ENCODE measurements at places on chromosomes 11 and 22. TPM values are rescaled to one million over a fixed set of nuclear protein-coding genes. Genes with fewer than 3 reads are reported as not detected.
A peak's percentile ranks its signal among the peaks of the same experiment; 100 is the strongest.

GRCh38 chr22:46087816-46088277 is 62.5 kb upstream of the PPARA start:
- DNase-seq = peak; percentile 85

DNA sequence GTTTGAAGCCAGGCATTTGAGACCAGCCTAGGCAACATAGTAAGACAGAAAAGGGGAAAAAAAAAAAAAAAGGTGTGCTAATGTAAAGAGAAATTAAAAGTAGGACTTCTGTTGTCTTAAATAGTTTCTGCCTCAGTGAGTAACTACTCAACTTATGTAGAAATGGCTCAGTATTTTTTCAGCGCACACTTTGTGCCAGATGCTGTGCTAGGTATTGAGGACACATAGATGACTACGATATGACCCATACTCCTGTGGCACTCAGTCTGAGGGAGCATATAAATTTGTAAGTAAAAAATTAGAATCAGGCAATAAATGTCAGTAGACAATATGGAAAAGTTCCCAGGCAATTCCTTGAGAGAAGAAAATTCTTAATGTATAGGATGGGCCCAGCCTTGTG is 93.9 kb downstream of the YAP1 start:
- no peak for DNase-seq

GRCh38 chr11:70159627-70160570 is 43.2 kb upstream of the FADD start:
- DNase-seq = peak; percentile 81

- DNase-seq = no peak
Measured at GRCh38 chr11:97979741-97980140, 1041.0 kb upstream of the CNTN5 start.

The PHF21B gene
- total RNA-seq = 4.1 TPM

DNA sequence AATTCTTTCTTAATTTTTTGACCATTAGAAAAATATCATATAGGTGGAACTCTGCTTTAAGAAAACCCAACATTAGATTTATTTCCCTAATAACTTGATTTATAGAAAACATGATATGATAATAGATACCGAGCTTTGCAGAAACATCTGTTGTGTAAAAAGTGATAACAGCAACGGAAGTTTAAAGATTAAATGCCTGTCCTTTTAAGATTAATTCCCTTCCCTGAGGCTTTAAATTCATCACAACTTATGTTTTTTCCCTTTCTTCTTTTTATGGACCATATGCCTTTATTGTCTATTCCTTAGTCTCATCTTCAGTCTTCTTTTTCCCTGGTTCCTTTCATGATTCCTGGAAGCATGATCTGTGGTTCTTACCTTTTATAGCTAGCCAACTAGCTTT is 1.9 kb downstream of the USP47 start:
- no peak for DNase-seq

DNA sequence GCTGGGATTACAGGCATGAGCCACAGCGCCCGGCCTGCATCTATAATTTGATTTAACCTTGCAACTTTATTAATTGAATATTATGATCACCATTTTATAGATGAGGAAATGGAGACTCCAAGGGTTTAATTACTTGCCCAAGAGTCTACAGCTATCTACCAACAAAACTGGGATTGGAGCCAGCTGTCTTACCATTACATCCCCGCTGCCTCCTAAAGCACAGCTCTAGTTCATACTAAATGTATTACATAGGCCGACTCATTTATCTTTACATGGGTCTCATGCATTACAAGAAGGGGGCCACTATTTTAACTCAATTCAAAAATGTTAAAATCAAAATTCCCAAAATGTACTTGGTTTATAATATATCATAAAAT is 14.1 kb upstream of the TMA7B start:
- DNase-seq = no peak

DNA sequence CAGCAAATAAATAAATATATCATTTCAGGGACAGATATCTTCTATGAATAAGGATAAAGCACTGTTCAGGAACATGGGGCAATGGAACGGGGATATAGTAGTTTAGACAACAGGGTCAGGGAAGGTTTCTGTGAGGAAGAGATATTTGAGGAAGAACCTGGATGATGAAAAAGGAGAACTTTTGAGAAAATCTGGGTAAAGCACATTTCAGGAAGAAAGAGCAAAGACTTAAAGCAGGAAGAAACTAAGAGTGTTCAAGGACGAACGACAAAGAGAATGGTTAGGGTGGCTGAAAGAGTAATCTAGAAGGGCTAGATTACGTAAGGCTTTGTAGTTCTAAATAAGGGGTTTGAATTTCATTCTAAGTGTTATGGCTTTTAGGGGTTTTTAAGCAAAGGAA is 12.7 kb downstream of the DDI1 start:
- DNase-seq = no peak

The OR51E2 gene
- total RNA-seq = not detected

GRCh38 chr22:19965771-19966709 is 24.4 kb upstream of the TXNRD2 start:
- no peak for DNase-seq

- peak; percentile 51 for DNase-seq
Measured at GRCh38 chr11:71284525-71285092, 32.2 kb upstream of the SHANK2 start.

The MUC5B gene
- total RNA-seq = 2.0 TPM

DNA sequence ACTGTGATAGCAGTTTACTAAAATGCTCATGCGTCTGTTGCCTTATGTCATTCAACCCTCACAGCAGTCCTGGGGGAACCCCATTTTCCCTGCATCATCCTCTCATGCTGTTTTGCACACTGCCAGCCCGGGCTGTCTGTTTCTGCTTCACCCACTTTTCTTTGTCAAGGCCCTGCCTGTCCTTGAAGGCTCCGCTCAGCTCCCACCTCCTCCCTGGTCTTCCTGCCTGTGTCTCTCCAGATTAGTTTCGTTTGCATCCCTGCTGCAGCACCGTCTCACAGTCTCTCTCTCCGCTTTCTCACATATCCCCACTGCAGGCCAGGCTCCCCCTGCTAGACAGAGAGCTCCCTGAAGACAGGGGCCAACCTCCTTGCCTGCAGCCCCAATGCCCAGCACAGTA is 29.9 kb downstream of the SERPINH1 start:
- DNase-seq = no peak

The CST6 gene
- total RNA-seq = not detected

- no peak for DNase-seq
Measured at GRCh38 chr11:43547889-43548381, 132.6 kb upstream of the HSD17B12 start.

- DNase-seq = no peak
Measured at GRCh38 chr11:85867751-85868150, 12.6 kb downstream of the CCDC83 start.

The CBX6 gene
- 34.7 TPM for total RNA-seq

The C22orf42 gene
- total RNA-seq = not detected

- DNase-seq = no peak
Measured at GRCh38 chr22:42368379-42369249, 63.6 kb downstream of the NFAM1 start.

DNA sequence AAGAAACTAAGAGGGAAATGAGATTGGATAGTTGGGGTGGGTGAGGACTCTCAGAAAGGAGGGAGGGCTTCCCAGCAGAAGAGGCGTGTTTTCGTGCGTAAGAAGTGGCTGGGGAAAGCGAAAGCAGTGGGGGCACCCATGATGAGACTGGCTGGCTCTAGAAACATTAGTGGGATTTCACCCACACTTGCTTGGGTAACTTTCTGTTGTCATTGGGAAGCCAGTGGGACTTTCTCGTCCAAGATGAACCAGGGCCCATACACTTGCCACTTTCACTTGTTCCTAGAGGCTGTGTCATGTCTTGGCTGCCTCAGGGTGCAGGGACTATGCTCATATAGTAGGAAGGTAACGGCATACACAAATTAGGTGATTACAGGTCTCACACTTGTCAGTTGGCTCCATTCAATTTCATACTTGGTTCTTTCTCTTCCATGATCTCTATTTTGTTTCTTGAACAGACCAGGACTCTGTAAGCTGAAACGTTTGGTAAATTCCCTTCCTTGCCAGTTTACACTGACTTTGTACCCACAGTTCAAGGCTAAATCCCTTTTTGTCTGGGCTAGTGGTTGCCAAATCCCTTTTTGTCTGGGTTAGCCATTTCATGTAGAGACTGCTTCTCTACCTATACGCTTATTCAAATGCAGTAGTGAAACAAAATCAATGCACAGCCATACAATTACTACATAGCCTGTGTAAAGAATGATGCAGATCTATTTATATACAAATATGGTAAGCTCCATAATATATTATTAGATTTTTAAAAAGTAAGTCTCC is 42.0 kb upstream of the CXCR5 start:
- DNase-seq = no peak

DNA sequence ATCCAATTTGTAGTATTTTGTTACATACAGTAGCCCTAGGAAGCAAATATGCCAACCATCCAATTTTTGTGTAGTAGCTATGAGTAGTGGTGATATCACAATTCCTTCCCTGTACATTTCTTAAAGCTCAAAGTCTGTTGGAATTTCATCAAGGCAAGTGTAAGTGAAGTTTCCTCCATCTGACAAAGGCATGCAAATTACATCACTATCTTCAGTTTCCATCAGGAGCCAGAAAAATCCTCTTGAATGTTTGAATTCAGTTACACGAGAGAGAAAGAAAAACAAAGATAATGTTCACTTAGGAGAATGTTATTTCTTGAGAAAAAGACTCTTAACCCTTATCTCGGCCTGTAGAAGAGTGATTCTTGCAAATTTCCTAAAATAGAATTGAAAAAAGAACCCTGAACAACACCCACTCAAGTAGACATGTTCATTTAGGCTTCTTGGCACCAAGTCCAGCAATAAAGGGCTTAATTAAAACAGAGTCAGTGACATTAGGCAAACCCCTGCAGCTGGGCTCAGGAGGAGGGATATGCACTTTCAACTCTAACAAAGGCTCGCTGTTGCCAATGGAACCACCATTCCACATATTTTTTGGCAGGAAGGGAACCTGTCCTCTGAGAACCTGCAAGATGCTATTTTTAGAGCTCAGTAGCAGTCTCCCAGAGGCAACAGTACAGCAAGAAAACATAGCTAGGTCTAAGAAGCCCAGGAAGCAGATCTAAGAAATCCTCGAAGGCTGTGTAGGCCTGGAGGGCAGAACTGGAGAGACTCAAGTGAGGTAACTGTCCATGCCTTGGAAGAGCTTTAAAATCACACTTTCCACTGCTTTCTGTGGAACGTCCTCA is 144.6 kb downstream of the CCDC81 start:
- DNase-seq = no peak

The GLYATL1 gene
- total RNA-seq = 0.73 TPM

The KLHL35 gene
- total RNA-seq = 1.6 TPM
